ENCODE measurements at places on chromosomes 4 and X. TPM values are rescaled to one million over a fixed set of nuclear protein-coding genes. Genes with fewer than 3 reads are reported as not detected.

GRCh38 chrX:17415242-17415810 is 40.3 kb downstream of the NHS start:
- H3K36me3 ChIP-seq = no peaks in the 10 kb centered on the region
- no peak overlapping the region for H3K27ac ChIP-seq
- H3K27me3 ChIP-seq = no peaks in the 10 kb centered on the region
- peaks cover 22% of the 10 kb centered on the region for H3K4me1 ChIP-seq
- H3K4me3 ChIP-seq = no peak overlapping the region
- no peak for DNase-seq

GRCh38 chrX:2188330-2188792 is 312.4 kb downstream of the DHRSX start:
- peaks cover 11% of the 10 kb centered on the region for H3K4me1 ChIP-seq
- DNase-seq = no peak
- H3K27ac ChIP-seq = no peak overlapping the region
- H3K4me3 ChIP-seq = no peak overlapping the region
- no peaks in the 10 kb centered on the region for H3K27me3 ChIP-seq
- no peaks in the 10 kb centered on the region for H3K36me3 ChIP-seq

The MTTP gene
- 1.1 TPM for total RNA-seq

GRCh38 chr4:108536577-108536976 is 83.8 kb upstream of the RPL34 start:
- no peaks in the 10 kb centered on the region for H3K27me3 ChIP-seq
- no peak overlapping the region for H3K27ac ChIP-seq
- H3K36me3 ChIP-seq = no peaks in the 10 kb centered on the region
- no peak for DNase-seq

GRCh38 chrX:120625371-120625770 is 4.5 kb downstream of the C1GALT1C1 start:
- no peak for DNase-seq
- no peak overlapping the region for H3K27ac ChIP-seq
- no peak overlapping the region for H3K4me3 ChIP-seq
- H3K4me1 ChIP-seq = no peaks in the 10 kb centered on the region
- H3K36me3 ChIP-seq = peaks cover 5% of the 10 kb centered on the region
- no peaks in the 10 kb centered on the region for H3K27me3 ChIP-seq

GRCh38 chr4:16967722-16968121 is 69.3 kb upstream of the LDB2 start:
- H3K27ac ChIP-seq = no peak overlapping the region
- no peak for DNase-seq
- H3K4me3 ChIP-seq = no peak overlapping the region
- no peaks in the 10 kb centered on the region for H3K27me3 ChIP-seq
- no peaks in the 10 kb centered on the region for H3K4me1 ChIP-seq
